Cortex of kidney (tissue), 1 donor: ENCODE measurements at places on chromosomes 16 and 17.

GRCh38 chr17:82407255-82407654 is 10.9 kb upstream of the HEXD start:
- no peak for DNase-seq

- no peak for DNase-seq
Measured at GRCh38 chr17:46818316-46818928, at the start of gene WNT3. WNT3 (minus strand) TSS chr17:46818692; CDS start chr17:46818597, 95 bp downstream.

- DNase-seq: no peak
Measured at GRCh38 chr16:15539197-15539596, 103.8 kb downstream of the MARF1 start.

GRCh38 chr17:59651346-59651745 is 31.7 kb downstream of the CLTC start:
- DNase-seq: no peak

DNA sequence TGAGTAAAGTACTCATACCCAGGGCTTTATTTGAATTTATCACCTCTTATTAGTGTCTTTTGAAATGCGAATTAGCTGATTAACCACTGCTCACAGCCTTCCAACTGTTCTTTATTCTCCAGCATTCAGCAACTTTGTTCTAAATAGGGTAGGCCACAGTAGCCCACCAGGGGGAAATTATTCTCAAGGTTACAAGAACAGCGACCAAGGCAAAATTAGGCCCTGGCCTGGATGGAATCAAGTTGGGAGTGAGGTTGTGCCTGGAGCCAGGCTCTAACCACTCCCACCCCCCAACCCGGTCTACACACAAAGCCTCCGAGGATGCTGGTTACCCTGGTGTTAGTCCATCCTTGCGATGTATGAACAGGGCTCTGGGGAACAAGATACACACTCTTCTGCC is 245.5 kb downstream of the STX8 start:
- no peak for DNase-seq
